ENCODE measurements at places on chromosomes 5 and 9.

DNA sequence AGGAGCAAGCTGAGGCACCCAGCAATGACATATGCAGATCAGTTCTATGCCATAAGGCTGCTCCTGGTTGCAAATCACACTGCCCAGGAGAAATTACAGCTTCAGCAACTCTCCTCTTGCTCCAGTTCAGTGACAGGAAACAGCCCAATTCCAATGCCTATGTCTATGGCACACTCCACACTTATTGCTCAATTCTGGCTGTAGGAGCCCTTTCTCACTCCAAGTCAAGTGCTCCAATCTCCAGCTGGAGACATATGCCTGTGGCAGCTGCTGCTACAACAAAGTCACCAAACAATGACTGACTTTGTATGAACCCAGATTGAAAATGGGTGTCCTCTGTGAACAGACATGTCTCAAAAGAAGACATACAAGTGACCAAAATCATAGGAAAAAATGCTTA, 31.8 kb upstream of the PLCXD3 start:
- DNase-seq: no peak

- DNase-seq: no peak
These were observed 35.7 kb downstream of the OXCT1 start for GRCh38 chr5:41834506-41834905.

DNA sequence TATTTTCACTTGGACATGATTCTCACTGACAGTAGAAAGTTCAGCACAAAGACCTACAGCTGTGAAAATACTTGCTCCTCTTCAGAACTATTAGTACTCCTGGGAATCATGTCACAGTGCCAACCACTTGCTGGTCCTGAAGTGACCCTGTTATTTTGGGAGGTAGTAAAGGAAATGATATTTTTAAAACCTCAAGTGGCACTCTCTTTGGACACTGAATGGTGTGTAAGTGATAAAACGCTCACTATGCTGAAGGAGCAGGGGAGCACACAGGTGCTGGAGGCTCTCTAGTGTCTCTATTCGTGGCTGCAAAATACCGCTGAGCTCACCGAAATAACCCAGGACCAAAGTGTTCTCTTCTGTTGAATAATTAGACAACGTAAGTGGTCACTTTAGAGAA, 76.9 kb upstream of the SPATA31D4 start:
- no peak for DNase-seq

GRCh38 chr5:106720367-106720766, 950.4 kb downstream of the EFNA5 start:
- DNase-seq: no peak

DNA sequence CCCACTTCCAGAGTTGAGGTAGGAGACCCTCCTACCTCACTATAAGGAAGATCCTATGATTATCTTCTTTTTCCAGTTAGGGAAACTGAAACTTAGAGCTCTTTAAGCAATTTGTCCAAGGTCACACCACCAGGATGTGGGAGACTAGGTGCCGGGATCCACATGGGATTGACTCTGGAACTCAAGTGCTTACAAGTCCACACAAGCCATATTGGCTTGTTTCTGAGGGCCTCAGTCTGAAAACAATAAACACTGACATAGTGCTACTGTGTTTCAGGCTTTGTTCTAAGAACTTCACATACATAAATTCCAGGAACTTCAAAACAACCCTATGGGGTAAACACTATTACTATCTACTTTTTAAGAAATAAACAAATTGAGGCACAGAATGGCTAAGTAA, 481.3 kb downstream of the ZSWIM6 start:
- DNase-seq: no peak

- no peak for DNase-seq
These were observed 85.2 kb downstream of the MRPS27 start for GRCh38 chr5:72234868-72235267.

DNA sequence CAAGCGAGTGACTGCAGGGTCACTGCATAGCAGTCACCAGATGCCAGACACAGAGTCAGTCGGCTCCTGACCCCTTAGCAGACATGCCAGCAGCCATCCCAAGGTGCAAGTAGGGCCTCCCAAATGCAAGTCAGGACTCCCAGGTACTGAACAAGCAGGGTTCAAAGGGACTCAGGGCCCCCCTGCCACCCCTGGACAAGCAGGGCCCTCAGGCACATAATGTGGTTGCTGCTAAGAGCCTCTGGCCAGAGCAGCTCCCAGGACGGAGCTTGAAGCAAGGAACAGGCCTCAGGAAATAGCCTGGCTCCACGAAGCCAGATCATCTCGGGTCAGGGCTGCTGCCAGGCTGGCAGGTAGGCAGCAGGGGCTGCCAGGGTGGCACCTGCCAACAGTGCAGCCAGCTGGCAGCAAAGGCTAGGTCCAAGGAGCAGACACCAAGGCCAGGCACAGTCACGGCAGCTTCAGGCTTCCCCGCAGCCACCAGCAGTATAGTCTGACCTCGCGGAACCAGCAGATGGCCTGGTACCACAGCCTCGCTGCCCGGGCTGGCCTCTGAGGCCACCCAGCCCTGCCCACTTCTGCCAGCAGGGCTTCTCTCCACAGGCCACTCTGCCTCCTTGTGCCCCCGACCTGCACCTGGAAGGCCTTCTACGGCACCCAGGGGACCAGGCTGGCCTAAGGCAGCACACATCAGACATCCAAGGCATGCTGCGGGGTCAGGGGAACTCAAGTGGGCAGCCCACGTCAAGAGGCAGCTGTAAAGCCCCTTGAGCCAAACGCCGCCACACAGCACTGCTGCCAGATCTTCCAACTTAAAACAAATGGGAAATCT, 7.4 kb downstream of the EEIG1 start:
- no peak for DNase-seq

DNA sequence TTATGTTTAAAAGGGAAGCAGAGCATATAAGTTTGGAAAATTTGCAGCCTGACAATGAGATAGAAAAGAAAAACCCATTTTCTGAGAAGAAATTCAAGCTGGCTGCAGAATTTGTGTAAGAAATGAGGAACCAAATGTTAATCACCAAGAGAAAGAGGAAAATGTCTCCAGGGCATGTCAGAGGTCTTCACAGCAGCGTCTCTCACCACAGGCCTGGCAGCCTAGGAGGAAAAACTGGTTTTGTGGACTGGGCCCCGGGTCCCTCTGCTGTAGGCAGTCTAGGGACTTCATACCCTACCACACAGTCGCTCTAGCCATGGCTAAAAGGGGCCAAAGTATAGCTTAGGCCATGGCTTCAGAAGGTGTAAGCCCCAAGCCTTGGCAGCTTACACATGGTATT, 32.1 kb upstream of the HSD17B4 start:
- DNase-seq: no peak

DNA sequence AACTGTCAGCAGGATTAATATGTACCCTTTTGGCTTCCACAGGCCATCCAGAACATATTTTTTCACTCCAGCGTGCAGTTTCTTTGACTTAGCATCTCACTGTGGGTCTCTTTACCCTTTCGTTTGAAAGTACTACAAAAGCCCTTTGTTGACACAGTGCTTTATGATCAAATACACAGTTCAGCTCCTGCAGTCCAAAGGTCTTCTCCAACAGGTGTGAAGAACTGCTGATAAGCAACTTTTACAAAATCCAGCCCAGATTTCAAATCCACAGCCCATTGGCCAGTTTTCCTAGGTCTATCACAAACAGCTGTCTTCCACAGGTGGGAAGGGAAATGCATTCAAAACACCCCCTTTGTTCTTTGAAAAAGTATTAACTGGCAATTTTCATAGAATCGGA, 54.8 kb downstream of the MYO10 start:
- no peak for DNase-seq

DNA sequence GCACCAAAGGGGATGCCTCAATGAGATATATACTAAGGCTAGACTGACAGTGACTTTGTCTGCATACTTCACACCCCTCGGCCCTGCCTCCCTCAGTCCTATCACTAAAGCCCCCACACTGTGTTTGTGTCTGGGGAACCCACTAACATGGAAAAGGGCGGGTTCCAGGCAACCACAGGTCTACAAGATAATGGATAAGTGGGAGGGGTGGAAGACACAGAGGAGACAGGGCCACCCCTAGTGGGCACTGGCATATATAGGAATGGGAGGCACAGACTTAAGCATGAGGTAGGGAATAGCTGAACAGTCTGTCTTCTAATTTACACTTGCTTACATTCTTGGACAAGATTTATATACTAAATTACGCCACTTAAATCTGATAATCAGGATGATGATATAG, 74.0 kb downstream of the SLIT3 start:
- DNase-seq: no peak

DNA sequence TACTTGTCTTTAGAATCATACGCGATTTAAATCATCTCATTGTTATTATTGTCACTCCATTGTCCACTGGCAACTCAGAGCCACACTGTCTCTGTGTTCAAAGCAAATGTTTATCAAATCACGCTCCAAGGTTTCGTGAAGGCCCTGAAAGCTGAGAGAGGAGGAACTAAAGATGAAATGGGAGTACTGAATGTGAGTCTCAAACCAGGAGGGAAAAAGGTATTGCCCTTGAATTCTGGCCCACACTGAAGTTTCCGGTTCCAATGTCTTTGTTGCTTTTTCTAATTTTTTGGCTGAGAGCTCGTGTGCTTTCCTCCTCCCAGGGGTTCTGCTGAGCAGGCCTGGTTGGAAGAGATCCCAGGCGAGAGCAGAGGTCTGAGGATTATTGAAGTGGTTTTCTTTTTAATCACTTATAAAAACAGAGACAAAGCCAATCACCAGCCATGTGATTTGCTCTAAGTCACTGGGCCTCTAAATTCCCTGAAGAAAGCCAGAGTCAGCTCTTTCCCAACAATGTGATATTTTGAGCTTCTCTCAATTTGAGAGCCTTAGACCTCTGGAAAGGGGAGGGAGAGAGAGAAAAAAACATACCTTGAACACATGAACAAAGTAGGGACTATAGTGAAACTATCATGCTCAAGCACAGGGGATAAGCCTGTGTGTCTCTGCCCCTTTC, 420.8 kb upstream of the GRAMD2B start:
- DNase-seq: peak; percentile 82

GRCh38 chr5:122967625-122968024, 68.9 kb downstream of the PPIC start:
- no peak for DNase-seq

All from fibroblast of skin of left quadriceps (primary cell).